ENCODE measurements at places on chromosomes 5 and 9.

DNA sequence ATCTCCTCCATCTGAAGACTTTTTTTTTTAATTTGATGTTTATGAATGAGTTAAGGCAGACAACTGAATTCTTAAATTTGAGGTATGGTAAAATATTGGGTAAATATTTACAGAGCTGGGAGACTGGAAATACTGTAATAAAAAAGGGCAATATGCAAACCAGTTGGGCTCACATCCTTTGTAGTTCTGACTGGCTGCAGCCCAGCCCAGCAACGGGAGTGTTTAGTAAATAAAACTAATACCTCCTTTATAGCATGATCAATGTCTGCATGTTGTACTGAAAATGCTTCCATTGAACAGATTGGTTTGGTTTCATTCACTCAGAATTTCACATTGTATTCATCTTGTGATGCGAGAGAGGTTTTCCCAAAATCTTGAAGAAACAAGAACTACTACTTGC lies 365.0 kb downstream of the DMRT2 start:
- no peak for DNase-seq

- DNase-seq: no peak
These were observed 2.1 kb downstream of the ANKRD33B start for GRCh38 chr5:10565785-10566542.

- DNase-seq: no peak
These were observed 78.8 kb downstream of the F2RL2 start for GRCh38 chr5:76544268-76544926.

DNA sequence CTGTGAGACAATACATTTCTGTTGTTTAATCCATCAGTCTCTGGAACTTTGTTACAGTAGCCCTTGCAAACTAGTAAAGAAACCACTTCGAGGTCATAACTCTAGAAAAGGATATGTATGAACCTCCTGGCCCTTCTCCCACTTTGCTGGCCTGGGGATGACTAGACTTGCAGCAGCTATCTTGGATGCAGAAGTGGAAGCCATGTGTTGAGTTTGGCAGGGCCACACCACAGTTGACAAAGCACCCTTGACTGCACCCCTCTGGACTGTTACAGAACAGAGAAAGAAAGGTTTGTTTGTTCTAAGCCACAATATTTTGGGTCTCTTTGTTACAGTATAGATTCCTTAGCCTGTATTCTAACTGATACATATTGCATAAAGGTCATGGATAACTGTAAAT lies 183.2 kb upstream of the TAS2R1 start:
- no peak for DNase-seq

GRCh38 chr9:90881648-90882047 lies 80.0 kb downstream of the SYK start:
- peak; percentile 58 for DNase-seq

- DNase-seq: no peak
These were observed 373.4 kb downstream of the IRX2 start for GRCh38 chr5:2378108-2378507.

- no peak for DNase-seq
These were observed 131.1 kb downstream of the FER start for GRCh38 chr5:108878756-108879155.

DNA sequence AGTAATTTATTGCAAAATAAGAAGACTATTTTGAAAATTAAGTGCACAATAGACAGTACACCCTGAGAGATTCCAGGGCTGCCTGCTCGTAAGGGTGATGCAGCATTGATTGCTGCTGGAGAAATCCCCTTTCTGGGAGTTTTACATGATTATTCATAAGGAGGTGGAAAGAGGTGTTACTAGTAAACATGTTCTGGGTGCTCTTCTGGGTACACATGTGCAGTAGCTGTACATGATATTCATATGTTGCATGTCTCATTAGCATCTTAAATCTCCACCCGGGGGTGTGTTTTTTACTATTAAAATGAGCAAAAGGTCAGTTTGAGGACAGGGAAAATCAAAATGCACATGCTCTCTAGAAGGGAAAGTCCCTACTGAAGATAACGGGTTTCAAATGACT lies 264.8 kb downstream of the CDK5RAP2 start:
- no peak for DNase-seq

- no peak for DNase-seq
These were observed 38.9 kb upstream of the N4BP3 start for GRCh38 chr5:178074266-178074952.

GRCh38 chr9:87502391-87503221 lies 4.9 kb downstream of the DAPK1 start:
- DNase-seq: no peak

DNA sequence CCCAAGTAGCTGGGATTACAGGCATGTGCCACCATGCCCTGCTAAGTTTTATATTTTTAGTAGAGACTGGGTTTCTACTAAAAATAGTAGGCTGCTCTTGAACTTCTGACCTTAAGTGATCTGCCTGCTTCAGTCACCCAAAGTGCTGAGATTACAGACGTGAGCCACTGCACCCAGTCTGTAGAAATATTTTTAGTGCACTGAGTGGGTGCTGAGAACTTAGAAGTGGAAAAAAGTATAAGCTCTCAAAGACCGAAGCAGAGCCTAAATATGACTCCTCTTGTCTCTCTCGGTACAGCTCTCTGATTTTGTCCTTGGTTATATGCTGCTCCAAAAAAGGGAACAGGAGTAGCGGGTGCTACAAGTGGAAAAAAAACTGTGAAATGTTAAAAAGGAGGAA lies 353.8 kb upstream of the IZUMO3 start:
- DNase-seq: no peak

DNA sequence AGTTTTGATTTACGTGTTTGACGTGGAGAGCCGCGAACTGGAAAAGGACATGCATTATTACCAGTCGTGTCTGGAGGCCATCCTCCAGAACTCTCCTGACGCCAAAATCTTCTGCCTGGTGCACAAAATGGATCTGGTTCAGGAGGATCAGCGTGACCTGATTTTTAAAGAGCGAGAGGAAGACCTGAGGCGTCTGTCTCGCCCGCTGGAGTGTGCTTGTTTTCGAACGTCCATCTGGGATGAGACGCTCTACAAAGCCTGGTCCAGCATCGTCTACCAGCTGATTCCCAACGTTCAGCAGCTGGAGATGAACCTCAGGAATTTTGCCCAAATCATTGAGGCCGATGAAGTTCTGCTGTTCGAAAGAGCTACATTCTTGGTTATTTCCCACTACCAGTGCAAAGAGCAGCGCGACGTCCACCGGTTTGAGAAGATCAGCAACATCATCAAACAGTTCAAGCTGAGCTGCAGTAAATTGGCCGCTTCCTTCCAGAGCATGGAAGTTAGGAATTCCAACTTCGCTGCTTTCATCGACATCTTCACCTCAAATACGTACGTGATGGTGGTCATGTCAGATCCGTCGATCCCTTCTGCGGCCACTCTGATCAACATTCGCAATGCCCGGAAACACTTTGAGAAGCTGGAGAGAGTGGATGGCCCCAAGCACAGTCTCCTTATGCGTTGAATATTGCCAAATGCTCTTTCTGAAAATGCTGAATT lies 850 bp downstream of the RRAGA start:
- DNase-seq: peak; percentile 18

GRCh38 chr9:97596906-97597305 lies 36.3 kb downstream of the TSTD2 start:
- no peak for DNase-seq

DNA sequence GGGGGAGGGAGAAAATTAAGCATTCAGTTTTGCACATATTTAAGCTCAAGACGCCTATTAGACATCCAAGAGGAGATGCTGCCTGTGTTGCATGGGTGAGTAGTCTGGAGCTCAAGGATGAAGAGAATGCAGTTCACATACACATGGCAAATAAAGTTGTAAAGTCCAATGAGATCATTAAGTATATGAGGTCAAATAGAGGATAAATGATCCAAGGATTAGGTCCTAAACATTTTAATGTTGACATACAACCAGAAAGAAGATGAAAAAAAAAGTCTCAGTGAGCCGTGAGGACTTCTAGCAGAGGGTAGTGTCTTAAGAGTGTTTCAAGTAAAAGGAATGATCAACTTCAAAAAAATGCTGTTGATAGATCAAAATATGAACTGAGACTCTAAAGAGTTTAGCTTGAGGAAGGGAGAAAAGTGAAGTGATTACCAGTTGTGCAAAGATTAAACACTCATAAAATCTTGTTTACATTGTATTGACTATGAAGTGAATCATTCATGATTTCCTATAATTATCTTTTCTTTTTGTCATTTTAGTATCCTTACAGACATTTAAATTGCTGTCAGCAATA lies 251.8 kb downstream of the ZNF608 start:
- no peak for DNase-seq

DNA sequence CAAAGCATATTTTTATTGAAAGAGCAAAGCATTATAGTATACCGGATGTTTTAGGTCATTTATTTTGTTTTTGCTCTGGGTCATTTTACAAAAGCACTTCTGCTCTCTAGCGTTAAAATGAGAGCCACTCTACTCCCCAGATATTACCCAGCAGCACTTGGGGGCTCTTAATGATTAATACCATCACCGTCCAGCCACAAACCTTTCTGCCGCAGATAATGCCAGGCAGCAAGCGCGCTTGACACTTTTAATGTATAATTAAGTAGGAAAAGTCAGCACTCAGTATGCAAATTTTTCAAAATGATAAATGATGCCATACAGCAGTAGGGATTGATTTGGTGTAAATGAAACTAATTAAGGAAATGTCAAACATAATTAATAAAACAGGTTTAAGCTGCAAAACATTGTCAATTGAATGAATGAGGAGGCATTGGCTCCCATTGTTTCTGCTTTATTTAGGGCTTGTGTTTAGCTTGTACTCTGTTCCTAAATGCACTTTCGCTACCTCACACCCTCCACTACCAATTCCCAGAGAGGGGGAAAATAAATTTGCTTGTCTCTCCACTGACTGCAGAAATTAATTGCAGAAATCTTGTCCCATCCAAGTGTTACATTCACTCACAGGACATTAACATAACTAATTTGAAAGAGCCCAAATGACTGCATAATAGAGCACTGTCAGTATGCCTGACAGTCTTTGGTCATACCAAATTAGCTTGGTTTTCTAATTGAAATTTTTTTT lies 358.8 kb upstream of the ARRDC3 start:
- no peak for DNase-seq

- peak; percentile 33 for DNase-seq
These were observed 33.5 kb downstream of the PDGFRB start for GRCh38 chr5:150122158-150122510.

- no peak for DNase-seq
These were observed 20.9 kb downstream of the GZMA start for GRCh38 chr5:55123365-55123764.

- DNase-seq: no peak
These were observed 37.3 kb upstream of the CDKN2B start for GRCh38 chr9:22046243-22046885.

GRCh38 chr9:126614455-126615244 lies 922 bp downstream of the LMX1B start:
- no peak for DNase-seq

GRCh38 chr9:69122549-69123141 lies 51.4 kb upstream of the TJP2 start:
- DNase-seq: no peak

GRCh38 chr5:128877476-128877875 lies 87.8 kb upstream of the SLC27A6 start:
- DNase-seq: no peak

- DNase-seq: no peak
These were observed 166.8 kb downstream of the MUSK start for GRCh38 chr9:110835404-110835803.

- DNase-seq: no peak
These were observed 71.8 kb downstream of the FRMD3 start for GRCh38 chr9:83466351-83466750.

DNA sequence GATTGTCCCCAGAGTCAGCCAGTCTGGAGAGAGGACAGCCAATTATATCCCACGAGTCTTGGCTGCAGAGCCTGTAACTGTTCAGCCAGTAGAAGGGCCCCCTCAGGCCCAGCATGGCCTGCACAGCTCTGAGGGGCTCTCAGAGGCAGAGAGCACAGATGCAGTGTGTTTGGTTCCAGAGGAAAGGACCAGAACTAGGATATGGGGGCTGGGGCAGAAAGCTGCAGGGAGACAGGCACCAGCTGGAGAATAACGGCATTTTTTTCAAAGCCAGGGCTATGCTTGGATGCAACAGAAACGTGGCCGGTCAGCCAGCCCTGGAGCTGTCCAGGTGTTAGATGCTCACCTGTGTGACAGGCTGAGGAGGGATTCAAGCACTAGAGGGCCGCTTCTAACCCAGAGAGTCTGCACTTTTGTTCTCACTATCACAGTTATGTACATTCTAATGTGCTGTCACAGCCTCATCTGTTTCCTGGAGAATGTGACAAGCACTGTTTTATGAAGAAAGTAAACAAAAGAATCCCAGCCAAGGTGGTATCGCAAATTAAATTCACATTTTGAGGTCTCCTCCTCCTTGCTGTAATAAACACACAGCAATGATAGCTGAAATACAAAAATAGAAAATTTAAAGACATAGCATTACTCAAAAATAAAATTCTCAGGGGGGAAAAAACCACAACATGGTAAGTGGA lies 96.5 kb downstream of the GABBR2 start:
- no peak for DNase-seq

- DNase-seq: peak; percentile 4
These were observed 559 bp downstream of the SLC38A9 start for GRCh38 chr5:55711507-55712022.

All from germinal center (tissue), 1 donor.